Fibroblast of mammary gland (primary cell): ENCODE measurements at places on chromosomes 3 and 15.

GRCh38 chr15:31352911-31353811 is 26.5 kb downstream of the KLF13 start:
- peak; percentile 87 for DNase-seq

DNA sequence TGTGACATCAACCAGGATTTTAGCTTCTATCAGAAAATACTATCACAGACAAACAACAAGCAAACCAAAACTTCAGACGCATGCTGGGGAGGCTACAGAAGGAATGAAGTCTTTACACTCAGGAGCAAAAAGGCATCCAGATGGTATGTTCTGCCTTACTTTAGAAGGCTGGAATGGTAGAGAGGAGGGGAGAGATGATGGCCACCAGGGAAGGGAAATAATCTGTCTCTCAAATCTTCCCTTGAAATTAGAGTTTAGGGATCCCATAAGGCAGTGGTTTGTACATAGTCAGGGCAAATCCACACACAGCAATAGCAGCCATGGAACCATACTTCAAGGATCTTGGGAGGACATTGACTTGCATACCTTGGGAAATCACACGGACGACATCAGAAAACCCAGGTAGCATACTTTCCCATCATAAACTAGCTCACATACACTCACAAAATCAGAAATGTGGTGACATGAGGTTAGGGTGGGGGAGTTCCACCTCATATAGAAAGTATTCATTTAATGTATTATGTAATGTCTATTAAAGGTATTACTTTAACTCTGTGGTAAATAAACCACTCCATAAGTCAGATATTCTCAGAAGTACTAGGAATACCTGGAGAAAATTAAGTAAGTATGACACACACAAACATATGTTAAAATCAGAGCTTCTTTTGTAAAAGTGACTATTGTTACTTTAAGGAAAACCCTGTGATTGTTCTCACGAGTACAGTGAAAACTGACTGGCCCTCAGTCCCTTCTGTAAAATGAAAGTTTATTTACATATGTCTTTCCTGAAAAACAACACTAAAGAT is 9.4 kb downstream of the BTLA start:
- DNase-seq, result no peak

- DNase-seq, result no peak
Observed at GRCh38 chr15:90479656-90480055, 50.1 kb upstream of the CRTC3 start.

DNA sequence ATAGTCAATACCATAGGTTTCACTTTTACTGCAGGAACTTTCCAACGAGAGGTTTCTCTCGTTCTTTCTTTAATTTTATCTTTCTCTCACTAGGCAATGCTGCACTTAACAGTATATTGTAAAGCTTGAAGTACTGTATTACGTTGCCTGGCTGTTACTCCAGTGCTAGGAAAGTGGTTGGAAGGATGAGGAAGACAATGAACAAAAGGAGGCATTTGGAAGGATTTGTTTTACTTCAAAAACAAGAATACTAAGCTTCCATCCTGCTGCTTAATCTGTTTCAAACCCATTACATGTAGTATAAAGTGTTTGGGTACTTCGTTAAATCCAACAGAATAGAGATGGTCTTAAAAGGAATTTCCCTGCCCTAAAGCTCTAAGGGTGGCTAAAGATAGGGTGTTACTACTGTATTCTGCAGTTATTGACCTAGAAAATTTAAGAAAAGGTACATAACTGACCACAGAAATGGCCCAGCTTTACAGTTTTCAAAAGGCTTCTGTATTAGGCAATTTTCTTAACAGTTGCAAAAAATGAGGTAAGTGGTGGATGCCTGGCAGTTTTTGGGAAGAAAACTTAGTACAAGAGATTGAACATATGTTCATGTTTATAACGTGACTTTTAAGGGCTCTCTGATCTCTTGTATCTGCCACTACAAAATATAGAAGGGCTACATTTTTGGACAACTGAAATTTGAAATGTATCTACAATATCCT is 785 bp upstream of the IFT57 start:
- DNase-seq, result peak; percentile 8

- no peak for DNase-seq
Observed at GRCh38 chr3:11371747-11372146, 99.5 kb downstream of the ATG7 start.

- peak; percentile 23 for DNase-seq
Observed at GRCh38 chr15:57873564-57874209, 167.2 kb downstream of the POLR2M start.

DNA sequence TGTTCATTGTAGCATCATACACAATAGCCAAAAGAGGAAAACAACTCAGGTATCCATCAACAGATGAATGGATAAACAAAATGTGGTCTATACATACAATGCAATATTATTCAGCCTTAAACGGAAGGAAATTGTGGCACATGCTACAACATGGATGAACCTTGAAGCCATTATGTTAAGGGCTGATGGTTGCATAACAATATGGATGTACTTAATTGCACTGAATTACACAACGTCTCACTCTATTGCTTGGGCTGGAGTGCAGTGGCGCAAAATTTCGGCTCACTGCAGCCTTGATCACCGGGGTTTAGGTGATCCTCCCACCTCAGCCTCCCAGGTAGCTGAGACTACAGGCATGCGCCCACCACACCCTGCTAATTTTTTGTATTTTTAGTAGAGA is 7.0 kb upstream of the TMEM62 start:
- no peak for DNase-seq
